ENCODE measurements at places on chromosomes 4 and X. TPM values are rescaled to one million over a fixed set of nuclear protein-coding genes. Genes with fewer than 3 reads are reported as not detected.

Gene ADGRL3
- total RNA-seq, result 0.11 TPM

Gene XAGE1A
- 59.0 TPM for total RNA-seq

Gene SYP
- total RNA-seq, result 2.1 TPM

Gene RASGEF1B
- 0.42 TPM for total RNA-seq

Gene PAGE1
- 77.5 TPM for total RNA-seq

Gene MTMR8
- total RNA-seq, result 4.3 TPM

Gene CDKL2
- 0.16 TPM for total RNA-seq

Gene LRRC66
- not detected for total RNA-seq

Gene FRG2
- not detected for total RNA-seq

Gene IL13RA1
- total RNA-seq, result 10.7 TPM

Gene KDR
- 0.13 TPM for total RNA-seq

Gene RTL3
- not detected for total RNA-seq

Gene CCSER1
- total RNA-seq, result not detected

Gene EXOC1
- 26.2 TPM for total RNA-seq

Gene GRID2
- not detected for total RNA-seq

Gene RNF128
- total RNA-seq, result 0.07 TPM
